ENCODE measurements at places on chromosomes 5 and 9.

DNA sequence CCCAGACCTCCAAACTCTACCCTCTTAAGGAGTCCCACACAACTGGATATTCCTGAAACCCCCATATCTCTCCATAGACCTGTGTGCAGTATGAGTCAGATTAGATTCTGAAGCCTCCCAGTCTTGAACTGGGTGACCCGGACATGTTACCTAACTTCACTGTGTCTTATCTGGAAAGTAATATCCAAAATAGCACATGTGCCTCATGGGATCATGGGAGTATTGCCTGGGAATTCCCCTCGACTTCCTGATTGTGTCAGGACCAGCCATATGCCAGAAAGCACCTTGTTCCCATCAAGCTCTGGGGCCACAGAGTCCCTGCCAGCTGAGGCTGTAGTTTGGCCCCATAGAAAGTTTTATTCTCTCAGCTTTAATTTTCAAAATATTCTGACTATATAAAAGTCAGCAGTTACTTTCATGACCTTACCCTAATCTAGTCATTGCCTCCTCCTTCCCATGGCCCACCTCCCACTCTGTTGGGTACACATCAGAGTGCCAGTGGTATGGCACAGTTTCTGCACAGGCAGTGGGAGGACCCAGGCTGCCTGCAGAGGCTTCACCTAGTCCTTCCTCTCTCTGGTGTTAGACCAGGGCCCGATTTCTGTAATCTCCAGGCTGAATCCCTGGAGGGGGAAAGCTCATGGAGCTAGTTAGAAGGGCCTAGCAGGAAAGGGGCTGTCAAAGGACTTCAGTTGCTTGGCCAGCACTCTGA lies 19.5 kb upstream of the B4GALT1 start:
- DNase-seq, result no peak

- no peak for DNase-seq
These were observed 14.1 kb downstream of the ETF1 start for GRCh38 chr5:138528744-138529469.

- no peak for DNase-seq
These were observed 53.7 kb downstream of the ZNF462 start for GRCh38 chr9:106916466-106917235.

- no peak for DNase-seq
These were observed 34.7 kb downstream of the GABRP start for GRCh38 chr5:170818232-170818631.
